ENCODE measurements at places on chromosomes 5 and 9.

GRCh38 chr5:65702036-65702435 lies 19.9 kb downstream of the SGTB start:
- DNase-seq = no peak

DNA sequence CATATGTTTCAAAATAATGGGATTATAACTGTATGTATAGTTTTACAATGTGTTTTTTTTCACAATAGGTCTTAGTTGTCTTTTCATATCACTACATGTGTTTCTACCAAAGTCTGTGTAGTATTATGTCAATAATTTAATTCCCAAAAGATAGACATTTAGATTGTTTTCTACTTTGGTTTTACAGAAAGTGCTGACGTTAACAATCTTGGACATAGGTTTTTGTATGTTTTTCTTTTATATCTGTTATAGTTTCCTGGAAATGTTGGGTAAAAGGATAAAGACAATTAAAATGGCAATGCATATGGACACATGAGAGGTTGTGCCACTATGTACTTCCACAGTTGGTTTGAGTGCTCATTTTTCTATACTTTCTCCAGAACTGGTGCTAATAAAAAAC lies 15.2 kb downstream of the TMEFF1 start:
- no peak for DNase-seq

GRCh38 chr9:117249799-117250198 lies 165.1 kb downstream of the ASTN2 start:
- no peak for DNase-seq

DNA sequence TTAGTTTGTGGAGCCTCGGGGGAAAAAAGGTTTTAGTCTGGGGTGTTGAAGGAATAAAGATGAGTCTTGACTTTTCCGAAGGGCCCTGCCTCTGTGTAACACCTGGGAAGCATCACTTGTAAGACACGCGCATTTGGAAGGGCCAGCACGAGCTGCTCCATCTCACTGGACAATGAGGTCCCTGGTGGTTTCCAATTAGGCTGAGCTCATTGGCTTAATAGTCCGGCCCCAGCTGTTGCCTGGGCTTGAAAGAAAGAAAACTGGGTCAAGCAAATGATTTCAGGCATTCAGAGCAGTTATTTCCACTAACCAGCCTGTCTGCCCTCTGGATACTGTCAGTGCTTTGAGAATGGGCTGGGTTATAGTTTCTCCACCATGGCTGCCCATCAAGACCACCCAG lies 64.5 kb downstream of the NSUN2 start:
- DNase-seq = no peak

- no peak for DNase-seq
Observed at GRCh38 chr9:114289106-114289505, 33.8 kb upstream of the ORM1 start.

DNA sequence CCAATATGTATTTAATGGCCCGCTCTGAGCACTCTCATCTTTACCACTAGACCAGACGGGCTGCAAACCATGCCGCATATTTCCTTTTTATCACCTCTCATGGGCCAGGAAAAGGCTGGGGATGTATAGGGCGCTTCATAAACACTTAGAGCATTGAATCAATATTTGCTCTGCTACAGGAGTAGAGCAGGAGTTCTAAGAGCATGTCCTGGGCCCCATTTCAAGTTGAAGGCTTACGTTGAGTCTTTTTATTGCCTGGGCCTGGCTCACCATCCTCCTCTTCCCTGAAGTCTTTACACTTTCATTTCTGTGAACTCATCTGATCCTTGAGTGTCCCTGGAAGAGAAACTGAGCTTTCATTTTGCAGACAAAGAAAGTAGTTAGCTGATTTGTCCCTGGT lies 112.4 kb downstream of the FSTL4 start:
- no peak for DNase-seq

DNA sequence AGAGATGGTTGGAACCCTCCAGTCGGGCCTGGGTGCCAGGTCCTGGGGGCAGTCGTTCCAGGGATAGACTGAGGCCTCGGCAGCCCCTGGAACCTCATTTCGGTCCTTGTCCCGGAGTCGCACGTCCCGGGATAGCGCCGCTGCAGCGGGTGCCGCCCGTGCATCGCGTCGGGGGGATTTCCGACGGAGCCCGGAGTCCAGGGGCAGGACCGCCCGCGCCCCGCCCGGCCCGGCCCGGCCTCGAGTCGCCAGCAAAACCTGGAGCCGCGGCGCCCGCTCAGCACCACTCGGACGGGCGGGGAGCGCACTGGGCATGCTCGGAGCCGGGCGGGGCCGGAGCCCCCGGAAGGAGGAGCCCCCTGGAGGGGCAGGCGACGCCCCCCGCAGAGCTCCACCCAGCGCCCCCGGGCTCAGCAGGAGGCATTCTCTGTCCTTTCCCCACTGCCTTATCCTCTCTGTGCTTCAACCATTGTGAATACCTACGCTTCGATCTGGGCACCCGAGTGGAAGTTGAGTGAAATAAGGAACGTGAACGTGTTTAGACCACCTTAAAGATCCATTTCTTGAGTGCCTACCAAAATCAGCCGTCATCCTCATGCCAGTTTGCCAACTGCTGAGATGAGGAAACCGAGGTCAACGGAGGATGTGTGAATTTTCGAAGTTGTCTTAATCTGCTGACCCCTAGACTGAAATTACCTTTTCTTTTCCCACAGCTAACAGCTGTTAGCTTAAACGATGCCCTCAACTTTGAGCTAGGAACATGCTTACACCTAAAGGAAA lies 1.7 kb upstream of the PTPN3 start:
- no peak for DNase-seq
